ENCODE measurements at places on chromosomes 2 and 18.

- no peak for DNase-seq
Measured at GRCh38 chr2:32262105-32262504, 2.6 kb downstream of the NLRC4 start.

DNA sequence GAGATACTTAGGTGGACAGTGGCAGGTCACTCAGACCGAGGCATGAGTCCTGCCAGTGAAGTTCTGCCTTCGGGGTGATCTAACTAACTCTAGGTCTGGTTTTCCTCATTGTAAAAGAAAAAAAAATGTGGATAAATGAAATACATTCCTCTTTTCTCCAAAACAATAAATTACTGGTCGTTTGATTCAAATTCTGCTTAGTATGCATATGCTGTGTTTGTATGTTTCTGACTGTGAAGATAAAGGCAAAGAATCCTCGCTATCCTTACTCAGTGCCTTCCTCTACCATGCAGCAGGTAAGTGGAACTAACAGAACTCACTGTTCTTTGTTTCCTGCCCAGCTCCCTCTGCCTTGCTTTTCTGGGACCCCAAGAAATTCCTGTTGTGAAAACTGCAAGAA lies 330.1 kb downstream of the SUCLG1 start:
- DNase-seq = no peak

DNA sequence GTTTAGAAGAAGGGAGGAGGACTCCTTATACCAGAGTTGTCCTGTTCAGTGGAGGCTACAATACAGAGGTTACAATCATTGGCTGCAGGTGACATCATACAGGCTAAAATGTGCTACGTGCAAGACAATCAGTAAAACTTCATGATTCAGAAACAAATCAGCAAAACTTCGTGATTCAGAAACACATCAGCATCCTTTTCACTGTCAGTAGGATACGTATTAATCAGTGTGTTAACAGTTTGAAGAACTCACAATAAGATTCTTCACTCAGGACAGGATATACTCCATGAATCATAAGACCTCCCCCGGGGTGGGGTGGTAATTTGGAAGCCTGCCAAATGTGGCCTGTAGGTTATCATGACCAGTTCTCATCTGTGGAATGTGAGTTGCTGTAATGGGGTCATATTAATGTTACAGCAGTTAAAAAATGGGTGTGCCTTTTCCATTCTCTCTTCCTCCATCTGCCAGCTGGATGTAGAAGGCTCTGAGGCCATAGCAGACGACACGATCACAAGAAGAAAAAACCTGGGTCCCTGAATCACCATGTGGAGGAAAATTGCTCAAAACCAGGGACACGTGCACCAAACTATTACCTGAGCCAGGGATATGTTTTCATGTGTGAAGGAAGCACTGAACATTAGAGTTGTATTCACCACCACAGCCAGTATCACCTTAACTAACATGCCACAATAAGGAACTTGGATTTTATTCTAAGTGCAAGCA lies 134.8 kb upstream of the CREB1 start:
- DNase-seq = no peak

DNA sequence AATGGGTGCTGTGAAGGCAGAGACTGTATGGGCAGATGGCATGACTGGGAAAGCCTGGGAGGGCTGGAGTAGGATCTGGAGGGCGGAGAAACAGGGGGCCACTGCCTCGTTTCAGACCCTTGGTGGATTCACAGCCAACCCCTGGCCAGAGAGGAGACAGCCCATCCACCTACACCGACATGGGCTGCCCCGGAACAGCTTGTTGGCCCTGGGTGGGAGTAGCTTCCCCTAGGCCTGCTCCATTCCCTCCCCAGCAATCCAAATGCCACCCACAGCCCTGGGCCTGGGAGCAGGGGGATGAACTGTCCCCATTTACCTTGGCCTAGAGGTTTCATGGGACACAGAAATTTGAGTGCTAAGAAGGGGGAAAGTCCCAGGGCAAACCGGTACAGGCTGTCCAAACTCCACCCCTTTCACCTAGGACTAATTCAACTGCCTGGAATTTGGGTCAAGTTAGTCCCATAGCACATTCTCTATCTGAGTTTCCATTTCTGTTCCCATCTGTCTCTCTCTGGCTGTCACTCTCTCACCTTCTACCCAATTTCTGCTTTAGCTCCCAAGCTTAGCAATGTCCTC lies 37.0 kb downstream of the LBH start:
- no peak for DNase-seq

DNA sequence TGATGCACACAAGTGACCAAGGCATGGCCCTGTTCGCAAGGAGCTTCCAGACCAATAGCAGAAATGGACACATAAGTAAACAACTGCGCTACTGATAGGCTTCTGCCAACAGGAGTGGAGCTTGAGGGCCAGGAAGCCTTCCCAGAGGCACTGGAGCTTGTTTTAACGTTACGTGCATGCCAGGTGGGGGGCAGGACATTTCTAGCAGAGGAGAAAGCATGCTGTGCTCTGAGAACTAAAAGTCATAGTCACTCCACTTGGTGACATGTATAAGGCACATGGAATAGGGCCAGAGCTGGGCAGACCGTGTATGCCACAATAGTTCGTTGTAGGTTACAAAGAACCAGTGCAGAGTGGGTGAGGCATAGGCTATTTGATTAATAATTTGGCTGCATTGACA lies 184.2 kb downstream of the NEDD4L start:
- DNase-seq = no peak

- DNase-seq = no peak
Measured at GRCh38 chr18:61706276-61706915, 186.4 kb downstream of the RNF152 start.

GRCh38 chr2:5562426-5562825 lies 129.8 kb upstream of the SOX11 start:
- no peak for DNase-seq

GRCh38 chr2:88692187-88692586 lies 714 bp downstream of the RPIA start:
- no peak for DNase-seq

DNA sequence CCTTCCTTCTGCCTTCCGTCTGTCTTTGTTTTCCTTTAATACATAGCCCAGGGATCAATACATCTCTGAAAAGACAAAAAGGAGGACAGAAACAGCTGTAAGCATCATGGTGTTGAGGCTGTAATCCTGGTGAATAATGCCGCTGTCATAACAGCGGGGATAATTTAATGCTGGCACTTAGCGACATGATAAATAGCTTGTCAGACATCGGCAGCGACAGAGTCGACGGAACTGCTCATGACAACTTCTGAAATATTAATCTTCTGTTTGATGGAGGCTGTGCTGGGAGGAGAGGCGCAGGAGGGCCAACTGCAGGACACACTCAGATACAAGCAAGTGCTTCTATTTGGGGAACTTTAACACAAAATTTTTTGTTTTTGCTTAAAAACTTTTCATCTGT lies 602.2 kb downstream of the GALR1 start:
- DNase-seq = no peak

DNA sequence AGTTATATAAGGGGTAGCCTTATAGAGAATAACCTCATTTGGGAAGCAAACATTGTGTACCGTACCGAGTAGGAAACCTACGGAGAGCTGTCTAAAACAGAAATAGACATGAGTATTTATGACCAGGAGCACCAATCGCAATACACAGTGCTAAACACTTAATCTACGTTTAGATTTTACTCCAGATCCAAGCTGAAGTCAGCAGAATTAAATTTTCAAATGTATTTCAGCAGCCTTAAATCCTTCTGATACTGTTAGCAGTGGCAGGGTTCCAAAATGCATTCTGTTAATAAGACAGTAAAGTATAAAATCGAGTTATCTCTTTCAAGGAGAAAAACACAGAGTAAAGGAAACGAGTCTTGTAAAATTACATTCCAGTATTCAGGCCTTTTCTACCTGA lies 118.1 kb upstream of the ZNF521 start:
- no peak for DNase-seq

DNA sequence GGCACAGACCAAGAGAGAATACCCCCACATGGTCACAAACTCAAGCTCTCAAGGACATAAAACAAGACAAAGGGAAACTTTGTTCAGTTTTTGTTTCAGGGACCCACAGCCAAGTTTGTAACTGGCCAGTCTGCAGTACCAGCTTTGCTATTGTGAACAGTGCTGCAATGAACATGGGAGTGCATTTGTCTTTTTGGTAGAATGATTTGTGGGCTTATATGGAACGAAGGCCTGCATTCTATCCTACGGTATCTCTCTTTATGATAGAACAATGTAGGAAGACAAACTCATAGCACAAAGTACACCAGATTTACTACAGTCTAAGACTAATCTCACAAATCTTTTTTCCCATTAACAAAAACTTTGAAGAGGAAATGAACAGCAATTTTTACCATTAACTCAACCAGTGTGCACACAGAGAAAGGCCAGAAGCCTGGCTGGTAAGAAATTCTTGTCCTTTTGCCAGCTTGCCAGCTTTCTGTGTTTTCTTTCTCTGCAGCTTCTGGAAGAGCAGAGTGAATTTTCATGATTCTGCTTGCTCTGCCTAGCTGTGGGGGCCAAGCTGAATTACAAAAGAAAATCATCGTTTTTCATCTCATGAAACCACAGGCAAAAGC lies 37.1 kb upstream of the FEZ2 start:
- no peak for DNase-seq

- no peak for DNase-seq
Measured at GRCh38 chr2:227447606-227448005, 24.4 kb upstream of the AGFG1 start.

DNA sequence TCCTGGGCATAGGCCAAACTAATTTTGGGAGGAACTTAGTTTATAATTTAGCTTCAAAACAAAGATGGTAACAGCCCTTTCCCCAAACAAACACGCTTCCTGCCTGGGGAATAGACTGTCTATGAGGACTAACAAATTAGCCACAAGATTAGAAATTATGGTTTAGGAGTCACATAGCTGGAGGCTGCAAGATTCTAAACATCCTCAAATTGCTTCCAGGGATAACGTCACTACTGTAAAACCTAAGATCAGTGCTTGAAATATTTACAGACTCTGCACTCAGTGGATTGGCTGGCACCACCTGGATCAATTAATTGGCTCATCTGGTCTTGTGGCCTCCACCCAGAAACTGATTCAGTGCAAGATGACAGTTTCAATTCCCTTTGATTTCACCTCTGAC lies 118.0 kb upstream of the TACR1 start:
- DNase-seq = no peak

GRCh38 chr2:60530660-60531281 lies 22.7 kb downstream of the BCL11A start:
- DNase-seq = no peak

DNA sequence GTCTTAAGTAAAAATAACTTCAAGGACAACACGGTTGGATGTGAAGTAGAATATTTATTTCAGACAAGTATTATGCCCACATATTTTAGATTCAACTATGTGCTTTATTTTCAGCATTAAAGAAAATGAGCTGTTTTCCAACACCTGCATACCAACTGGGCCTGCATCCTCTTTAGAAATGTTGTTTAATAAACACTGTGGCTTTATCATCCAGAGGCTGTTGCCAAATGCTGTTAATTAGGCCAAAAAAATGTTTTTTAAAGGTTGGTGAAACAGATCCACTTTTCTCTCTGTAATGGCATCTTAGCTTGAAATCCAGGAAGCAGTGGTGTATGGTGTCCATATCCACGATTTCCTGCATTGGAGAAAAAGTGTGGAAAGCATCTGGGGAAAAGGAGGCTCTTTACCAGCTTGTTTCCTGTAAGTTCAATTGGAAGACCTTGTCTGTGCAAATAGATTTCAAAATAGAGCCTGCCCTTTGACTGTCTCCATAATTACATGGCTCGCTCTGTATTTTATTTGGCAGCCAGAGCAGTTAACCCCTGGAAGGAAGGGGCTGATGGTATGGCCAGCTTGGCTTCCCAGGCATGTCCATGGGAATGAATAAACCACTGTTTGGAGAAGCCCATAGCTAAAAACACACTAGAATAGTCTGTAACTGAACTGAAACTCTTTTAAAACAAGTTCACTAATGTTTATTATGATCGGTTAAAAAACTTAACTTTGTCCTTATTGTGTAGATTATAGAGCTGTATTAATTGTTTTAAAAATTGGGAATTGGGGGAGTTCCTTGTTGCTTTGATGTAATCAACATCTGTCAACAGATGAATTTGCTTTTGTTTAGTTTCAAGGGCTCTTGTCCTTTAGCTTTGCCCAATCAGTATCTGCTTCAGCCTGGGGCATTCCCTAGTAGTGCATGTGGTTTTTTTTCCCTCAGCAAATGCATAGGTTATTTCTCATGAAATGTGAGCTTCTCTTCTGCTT lies 33.0 kb upstream of the DLX1 start:
- no peak for DNase-seq

DNA sequence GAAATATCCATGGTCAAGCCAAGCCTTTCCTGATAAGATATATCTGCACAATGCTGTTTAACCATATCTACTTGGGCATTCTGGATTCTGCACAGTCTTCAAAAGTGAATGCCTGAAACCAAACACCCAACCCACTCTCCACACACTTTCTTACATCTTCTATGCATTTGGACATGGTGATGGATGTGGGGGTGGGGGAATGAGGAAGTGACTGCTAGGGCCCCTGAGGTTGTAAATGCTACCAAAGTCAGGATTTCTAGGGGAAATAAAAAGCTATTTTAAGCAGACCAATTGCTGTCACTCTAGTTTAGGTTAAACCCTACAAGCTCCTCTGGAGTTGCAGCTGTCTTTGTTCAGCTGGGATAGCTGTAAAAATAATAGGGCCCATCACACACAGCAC lies 26.7 kb upstream of the TGFA start:
- DNase-seq = no peak

DNA sequence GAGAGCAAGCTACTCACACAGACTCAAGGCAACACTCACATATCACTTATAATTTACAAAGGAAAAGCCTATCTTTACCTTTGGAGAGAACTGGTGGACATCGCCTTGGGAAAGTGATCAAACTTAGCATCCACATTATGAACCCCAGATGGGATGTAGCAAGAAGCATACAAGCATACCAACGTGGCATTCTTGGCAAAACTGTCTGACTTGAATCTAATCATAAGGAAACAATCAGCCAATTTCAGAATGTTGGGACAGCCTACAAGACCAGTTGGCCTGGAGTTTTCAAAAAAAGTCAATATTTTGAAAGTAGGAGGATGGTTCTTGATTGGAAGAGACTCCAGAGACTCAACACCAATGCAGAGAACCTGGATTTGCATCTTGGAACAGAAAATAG lies 79.1 kb upstream of the PMAIP1 start:
- DNase-seq = no peak

DNA sequence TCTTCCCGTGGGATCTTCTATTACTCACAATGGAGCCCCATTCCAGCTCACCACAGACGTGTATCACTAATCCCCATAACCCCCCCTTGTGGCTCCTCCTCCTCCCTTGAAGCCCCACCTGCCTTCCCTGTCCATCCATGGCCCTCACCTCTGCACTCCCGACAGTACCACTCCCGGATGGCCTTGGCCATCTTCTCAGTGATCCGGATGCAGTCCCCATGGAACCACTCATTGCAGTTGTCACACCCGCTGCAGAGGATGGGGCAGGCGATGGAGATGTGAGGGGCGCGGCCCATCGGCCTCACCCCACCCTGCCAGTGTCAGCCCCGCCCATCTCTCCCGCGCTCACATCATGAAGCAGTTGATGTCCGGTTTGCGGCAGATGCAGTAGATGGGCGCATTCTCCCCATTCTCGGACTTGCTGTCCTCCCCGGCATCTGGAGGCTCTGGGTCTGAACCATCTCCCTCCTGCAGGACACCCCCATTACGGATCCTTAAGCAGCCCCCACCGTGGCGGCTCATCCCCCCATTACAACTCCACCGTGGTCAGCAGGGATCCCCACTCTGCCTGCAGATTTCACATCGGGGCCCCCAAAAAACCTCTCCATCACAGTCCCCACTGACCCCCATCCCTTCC lies 983 bp downstream of the CXXC1 start:
- no peak for DNase-seq

- no peak for DNase-seq
Measured at GRCh38 chr2:173349287-173349686, 5.4 kb upstream of the CDCA7 start.

- DNase-seq = no peak
Measured at GRCh38 chr2:221103930-221104329, 468.2 kb downstream of the EPHA4 start.

Measured in GM18507 (cell line).